ENCODE measurements at places on chromosomes 5 and 9. TPM values are rescaled to one million over a fixed set of nuclear protein-coding genes. Genes with fewer than 3 reads are reported as not detected.

- peaks cover 3% of the 10 kb centered on the region for H3K4me1 ChIP-seq
- H3K27me3 ChIP-seq: no peaks in the 10 kb centered on the region
- no peaks in the 10 kb centered on the region for H3K36me3 ChIP-seq
- H3K27ac ChIP-seq: no peak overlapping the region
Measured at GRCh38 chr5:139210585-139210984, 12.4 kb upstream of the SIL1 start.

GRCh38 chr9:112245126-112245525 is 70.0 kb upstream of the SUSD1 start:
- H3K4me1 ChIP-seq: no peaks in the 10 kb centered on the region
- no peaks in the 10 kb centered on the region for H3K27me3 ChIP-seq
- DNase-seq: no peak
- no peak overlapping the region for H3K27ac ChIP-seq
- H3K36me3 ChIP-seq: no peaks in the 10 kb centered on the region
- no peak overlapping the region for H3K4me3 ChIP-seq

GRCh38 chr5:133366438-133366837 is 245.9 kb downstream of the FSTL4 start:
- no peaks in the 10 kb centered on the region for H3K36me3 ChIP-seq
- no peak overlapping the region for H3K27ac ChIP-seq
- DNase-seq: no peak

GRCh38 chr9:114494776-114495569 is 10.3 kb downstream of the WHRN start:
- H3K4me1 ChIP-seq: peaks cover 19% of the 10 kb centered on the region
- no peak overlapping the region for H3K27ac ChIP-seq
- no peaks in the 10 kb centered on the region for H3K36me3 ChIP-seq
- DNase-seq: no peak
- H3K4me3 ChIP-seq: no peak overlapping the region

DNA sequence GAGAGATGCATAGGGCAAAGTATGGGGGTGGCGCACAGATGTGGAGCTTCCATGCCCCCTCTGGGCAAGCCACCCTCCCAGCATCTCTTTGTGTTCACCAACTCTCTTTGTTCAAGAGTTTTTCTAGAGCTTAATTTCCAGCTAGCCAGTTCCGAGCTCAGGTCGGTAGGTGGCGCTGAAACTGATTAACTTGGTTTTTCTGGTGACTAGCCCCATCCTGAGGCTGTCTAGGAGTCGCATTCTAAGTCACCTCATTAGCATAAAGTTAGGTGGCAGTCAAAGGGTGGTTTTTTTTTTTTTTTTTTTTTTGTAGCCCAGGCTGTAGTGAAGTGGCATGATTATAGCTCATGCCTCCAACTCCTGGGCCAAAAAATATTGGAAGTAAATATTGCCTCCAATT is 476.4 kb downstream of the KDM4C start:
- DNase-seq: no peak
- no peak overlapping the region for H3K4me3 ChIP-seq
- no peaks in the 10 kb centered on the region for H3K27me3 ChIP-seq
- H3K27ac ChIP-seq: no peak overlapping the region

GRCh38 chr9:105877721-105878120 is 183.4 kb downstream of the TMEM38B start:
- no peaks in the 10 kb centered on the region for H3K36me3 ChIP-seq
- no peak overlapping the region for H3K4me3 ChIP-seq
- H3K4me1 ChIP-seq: peaks cover 4% of the 10 kb centered on the region
- no peaks in the 10 kb centered on the region for H3K27me3 ChIP-seq
- H3K27ac ChIP-seq: no peak overlapping the region

DNA sequence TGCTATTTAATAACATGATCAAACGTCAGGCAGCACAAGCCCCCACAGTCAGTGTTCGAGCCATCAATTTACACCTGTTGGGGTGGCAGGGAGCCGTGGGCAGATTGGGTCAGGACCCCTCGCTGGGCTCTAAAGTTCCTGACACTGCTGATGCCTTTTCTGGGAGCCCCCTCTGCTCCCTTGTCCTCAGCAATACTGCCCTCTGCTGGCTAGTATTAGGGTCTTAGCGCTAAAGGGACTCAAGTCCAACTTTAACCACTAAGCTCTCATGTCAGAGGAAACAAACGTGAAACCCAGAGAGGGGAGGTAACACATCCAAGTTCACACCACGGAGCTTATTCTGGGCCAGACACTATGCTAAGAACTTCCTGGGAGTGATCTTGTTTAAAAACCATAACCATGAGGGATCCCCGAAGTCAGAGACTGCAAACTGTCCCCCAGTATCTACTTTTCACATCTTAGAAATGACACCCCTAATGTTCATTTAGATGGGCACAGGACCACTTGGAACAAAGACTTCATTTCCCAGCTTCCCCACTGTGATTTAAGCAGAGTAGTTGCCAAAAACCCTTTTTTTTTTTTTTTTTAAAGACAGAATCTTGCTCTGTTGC is 20.4 kb downstream of the ANKS6 start:
- H3K36me3 ChIP-seq: peaks cover 56% of the 10 kb centered on the region
- no peaks in the 10 kb centered on the region for H3K27me3 ChIP-seq
- H3K4me1 ChIP-seq: peaks cover 9% of the 10 kb centered on the region
- no peak overlapping the region for H3K4me3 ChIP-seq
- no peak for DNase-seq
- H3K27ac ChIP-seq: no peak overlapping the region

DNA sequence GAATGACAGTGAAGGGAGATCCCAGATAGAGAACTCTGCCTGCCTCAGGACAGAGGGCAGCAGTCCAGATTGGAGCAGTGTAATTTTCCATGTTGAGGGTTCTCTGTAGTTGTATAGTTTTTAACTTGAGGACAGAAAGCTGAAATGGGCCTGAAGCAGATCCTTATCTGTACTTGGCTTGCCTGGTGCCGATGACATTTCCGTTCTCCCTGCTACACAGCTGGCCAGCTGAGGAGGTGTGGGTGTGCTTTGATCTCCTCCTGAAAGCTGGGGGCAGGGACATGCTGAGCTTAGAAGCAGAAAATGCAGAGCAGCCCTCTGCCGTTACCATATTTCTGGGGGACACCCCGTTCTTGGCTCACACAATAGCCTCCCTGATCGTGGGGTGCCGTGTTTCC is 10.5 kb downstream of the GLRX start:
- DNase-seq: no peak
- H3K36me3 ChIP-seq: no peaks in the 10 kb centered on the region
- peaks cover 3% of the 10 kb centered on the region for H3K4me1 ChIP-seq
- H3K27ac ChIP-seq: no peak overlapping the region
- no peaks in the 10 kb centered on the region for H3K27me3 ChIP-seq

DNA sequence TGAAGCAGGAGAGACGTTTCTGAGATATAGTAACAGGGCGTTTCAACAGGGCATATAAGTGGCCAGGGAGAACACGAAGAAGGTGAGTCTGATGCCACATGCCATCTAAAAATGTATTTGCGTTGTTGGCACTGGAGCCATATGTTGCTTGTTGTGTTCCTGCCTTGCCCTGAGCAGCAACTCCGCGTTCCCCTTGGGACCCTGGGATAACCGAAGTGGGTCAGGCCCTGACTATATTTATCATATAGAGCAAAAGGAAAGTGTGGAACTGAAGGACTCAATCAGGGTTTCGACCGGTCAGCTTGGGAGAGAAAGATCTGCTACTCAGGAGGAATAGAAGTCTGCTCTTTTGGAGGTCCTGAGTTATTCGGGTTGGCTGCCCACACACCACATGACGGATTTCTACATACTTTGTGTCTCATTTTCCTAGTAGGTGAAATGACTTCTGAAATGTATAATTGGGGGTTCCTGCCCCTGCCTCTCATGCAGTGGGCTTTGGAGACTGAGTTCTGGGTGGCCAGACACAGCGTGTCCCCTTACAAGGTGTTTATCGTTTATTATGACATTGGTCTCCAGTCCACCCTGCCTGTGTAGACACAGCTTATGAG is 3.0 kb downstream of the STC2 start:
- H3K4me1 ChIP-seq: peaks cover 56% of the 10 kb centered on the region
- no peak for DNase-seq
- H3K36me3 ChIP-seq: no peaks in the 10 kb centered on the region
- no peak overlapping the region for H3K27ac ChIP-seq
- no peak overlapping the region for H3K4me3 ChIP-seq

DNA sequence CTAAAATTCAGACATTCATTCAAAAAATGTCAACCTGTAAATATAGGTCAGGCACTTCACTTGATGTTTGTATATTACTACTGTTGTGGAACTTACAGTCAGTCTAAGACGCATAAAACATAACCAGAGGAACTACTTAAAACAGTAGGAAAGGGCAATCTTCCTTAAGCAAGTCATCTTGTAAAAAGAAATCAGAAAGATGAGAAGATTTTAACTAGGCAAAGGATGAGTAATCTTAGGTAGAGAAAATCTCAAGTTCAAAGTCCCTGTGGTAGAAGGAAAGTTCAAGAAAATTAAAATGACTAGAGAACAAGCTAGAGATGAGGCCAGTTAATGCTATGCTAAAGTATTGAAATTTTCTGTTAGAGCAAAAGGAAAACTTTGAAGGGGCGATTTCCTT is 152.4 kb downstream of the RAPGEF6 start:
- no peak overlapping the region for H3K27ac ChIP-seq
- H3K36me3 ChIP-seq: peaks cover 13% of the 10 kb centered on the region
- no peak for DNase-seq
- no peak overlapping the region for H3K4me3 ChIP-seq
- no peaks in the 10 kb centered on the region for H3K27me3 ChIP-seq

DNA sequence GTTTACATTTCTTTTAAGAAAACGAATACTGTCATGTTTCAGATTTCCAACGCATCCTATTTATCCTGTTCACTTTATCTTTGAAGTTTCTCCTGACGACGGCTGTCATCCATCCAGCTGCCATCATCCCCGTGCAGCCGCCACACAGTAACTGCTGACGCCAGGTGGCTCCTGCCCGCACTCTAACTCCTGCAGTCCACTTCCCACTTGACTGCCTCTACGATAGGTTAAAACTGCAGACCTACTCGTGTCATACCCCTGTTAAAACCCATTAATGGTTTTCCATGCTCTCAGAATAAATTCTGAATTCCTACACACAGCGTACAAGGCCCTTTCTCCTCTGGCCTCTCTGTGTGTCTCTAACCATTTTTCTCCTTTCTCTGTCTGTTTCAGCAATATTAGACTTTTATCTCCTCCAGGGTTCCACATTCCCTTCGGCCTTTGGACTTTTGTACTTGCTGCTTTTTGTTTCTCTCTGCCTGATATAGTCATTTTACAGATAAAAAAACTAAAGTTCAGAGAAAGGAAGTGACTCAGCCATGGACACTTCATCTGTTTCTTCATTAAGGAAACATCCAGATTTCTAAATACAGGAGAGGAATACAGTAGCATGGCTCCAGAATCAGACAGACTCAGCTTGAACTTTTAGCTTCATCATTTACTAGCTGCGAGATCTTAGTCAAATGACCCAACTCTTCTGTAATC is 84.9 kb downstream of the ADAMTS12 start:
- no peaks in the 10 kb centered on the region for H3K27me3 ChIP-seq
- H3K4me1 ChIP-seq: no peaks in the 10 kb centered on the region
- H3K4me3 ChIP-seq: no peak overlapping the region
- no peak overlapping the region for H3K27ac ChIP-seq
- DNase-seq: no peak
- no peaks in the 10 kb centered on the region for H3K36me3 ChIP-seq

GRCh38 chr9:129617167-129617566 is 3.7 kb downstream of the C9orf50 start:
- peaks cover 53% of the 10 kb centered on the region for H3K4me1 ChIP-seq
- H3K36me3 ChIP-seq: no peaks in the 10 kb centered on the region
- peaks cover 6% of the 10 kb centered on the region for H3K27me3 ChIP-seq

GRCh38 chr5:13115476-13115875 is 829.0 kb downstream of the DNAH5 start:
- no peaks in the 10 kb centered on the region for H3K4me1 ChIP-seq
- H3K27me3 ChIP-seq: no peaks in the 10 kb centered on the region
- no peak overlapping the region for H3K27ac ChIP-seq
- no peak for DNase-seq

DNA sequence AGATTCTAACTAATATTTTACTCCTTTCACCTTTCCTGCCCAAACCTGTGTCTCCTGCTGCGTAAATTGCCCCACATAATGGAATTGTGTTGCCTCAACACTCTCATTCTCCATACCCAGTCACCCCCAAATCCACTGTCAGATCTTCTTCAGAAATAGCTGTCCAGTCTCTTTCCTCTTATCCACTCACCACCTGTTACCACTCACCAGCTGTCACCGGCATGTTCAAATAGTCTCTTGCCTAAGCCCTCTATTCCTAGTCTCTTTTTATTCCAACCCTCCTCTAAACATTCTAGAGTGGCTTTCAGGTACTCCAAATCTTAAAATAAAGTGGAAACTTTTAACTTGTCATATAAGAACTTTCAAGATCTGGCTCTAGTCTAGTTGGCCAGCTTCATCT is 262.0 kb upstream of the FBXL7 start:
- no peak overlapping the region for H3K4me3 ChIP-seq
- no peaks in the 10 kb centered on the region for H3K36me3 ChIP-seq
- H3K27ac ChIP-seq: no peak overlapping the region
- H3K27me3 ChIP-seq: no peaks in the 10 kb centered on the region
- no peaks in the 10 kb centered on the region for H3K4me1 ChIP-seq
- DNase-seq: no peak

DNA sequence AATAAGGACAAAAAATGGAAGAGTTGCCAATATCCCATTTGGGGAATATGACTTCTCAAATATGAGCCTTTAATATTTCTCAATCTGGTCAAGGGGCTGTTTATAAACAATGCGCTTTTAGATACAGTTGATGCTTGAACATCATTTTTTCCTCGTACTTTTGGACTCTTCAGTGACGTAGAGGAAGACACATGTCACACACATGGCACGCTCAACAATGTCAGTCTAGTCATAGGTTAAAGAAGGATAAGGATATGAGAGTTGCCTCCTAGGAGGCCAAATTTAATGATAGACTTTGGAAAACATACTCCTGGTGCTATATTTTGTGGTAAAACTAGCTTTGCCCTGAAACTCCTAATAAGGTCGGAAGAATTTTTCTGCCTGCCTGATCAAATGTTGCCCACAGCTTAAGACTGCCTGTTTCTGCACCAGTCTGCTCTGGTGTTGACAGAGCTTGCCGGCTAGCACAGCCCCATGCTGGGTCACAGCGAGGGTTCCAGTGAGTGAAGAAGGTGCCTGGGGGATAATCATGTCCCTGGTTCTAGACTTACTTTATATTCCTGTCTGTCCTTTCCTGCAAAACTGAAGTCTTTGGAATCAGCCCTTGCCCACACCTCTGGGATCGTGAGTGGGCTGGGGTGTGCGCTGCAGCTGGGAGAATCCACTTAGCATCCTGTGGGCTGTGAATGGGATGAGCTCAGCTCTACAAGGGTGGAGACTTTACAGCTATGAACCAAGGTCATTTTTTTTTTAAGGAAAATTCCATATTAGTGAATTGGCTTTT is 230.8 kb upstream of the IRX4 start:
- DNase-seq: no peak
- no peaks in the 10 kb centered on the region for H3K36me3 ChIP-seq
- H3K27ac ChIP-seq: no peak overlapping the region
- no peaks in the 10 kb centered on the region for H3K27me3 ChIP-seq

- H3K27me3 ChIP-seq: no peaks in the 10 kb centered on the region
- no peak for DNase-seq
- H3K4me3 ChIP-seq: peak overlapping the region; percentile 19
- H3K36me3 ChIP-seq: no peaks in the 10 kb centered on the region
- H3K27ac ChIP-seq: peak overlapping the region; percentile 75
Measured at GRCh38 chr9:13608451-13608850, 329.0 kb upstream of the MPDZ start.

CRB2 gene
- total RNA-seq: 8.6 TPM

SVEP1 gene
- total RNA-seq: 7.5 TPM

IL7R gene
- total RNA-seq: 1.3 TPM

PCDHB13 gene
- total RNA-seq: 8.7 TPM

CDKN2B gene
- total RNA-seq: 0.94 TPM

TAF11L10 gene
- total RNA-seq: not detected

ADAMTS16 gene
- total RNA-seq: 12.3 TPM

LCN15 gene
- not detected for total RNA-seq

PCDHB4 gene
- total RNA-seq: 4.1 TPM

TRPM3 gene
- 57.1 TPM for total RNA-seq

Data from spinal cord (tissue), 10 donors.